ENCODE measurements at places on chromosomes 7 and 10.

DNA sequence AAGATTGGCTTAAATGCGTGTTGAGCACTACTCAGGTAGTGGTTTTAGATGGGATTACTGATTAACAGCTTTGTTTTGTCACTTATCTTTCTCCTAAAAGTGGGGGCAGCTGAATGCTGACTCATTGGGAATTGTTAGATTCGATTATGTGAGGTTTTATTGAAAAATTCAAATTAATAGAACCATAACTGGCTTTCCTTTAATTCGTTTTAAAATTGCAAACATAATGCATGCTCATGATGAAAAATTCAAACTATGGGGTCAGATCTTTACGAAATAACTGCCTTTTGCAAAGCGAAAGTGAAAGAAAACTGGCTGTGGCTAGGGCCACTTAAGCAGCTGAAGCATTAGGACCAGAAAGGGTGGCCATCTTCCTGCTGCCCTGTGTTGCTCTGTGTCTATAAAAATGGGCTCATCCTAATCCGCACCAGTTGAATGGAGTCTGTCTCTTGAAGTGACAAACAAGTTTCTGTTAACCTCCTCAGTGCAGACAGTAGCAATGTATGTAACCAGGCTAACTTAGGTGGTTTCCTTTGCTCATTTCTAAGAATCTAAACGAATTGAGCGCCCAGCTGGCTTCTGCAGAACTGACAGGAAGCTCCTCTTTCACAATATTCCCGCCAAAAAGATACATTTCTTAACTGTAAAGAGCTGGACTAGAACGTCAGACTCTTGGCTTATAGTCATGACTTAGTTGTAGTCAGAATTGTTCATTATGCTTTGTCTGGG is 27.8 kb downstream of the DENND10 start:
- DNase-seq, result no peak

GRCh38 chr7:151449990-151450389 is 10.0 kb upstream of the CRYGN start:
- DNase-seq, result no peak

- DNase-seq, result no peak
These were observed 8.7 kb upstream of the MTPAP start for GRCh38 chr10:30357806-30358205.

DNA sequence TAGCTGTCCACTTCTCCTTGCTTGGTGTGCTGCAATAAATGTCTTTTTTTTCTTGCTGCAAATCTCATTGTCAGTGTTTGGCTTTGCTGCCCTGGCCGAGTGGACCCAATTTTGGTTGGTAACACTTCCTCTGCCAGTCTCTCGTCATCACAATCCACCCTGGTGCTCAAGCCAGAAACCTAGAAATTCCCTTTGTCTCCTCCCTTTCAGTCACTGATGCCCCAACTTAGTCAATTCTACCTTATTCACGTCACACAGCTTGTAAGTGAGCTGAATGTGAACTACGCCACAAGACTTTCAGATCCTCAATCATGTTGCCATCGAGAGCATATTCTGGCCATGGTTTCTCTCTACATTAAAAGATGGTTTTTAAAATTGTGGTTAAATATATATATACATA is 13.0 kb upstream of the FRA10AC1 start:
- DNase-seq, result no peak

- no peak for DNase-seq
These were observed 27.8 kb upstream of the TMEM178B start for GRCh38 chr7:141045842-141046620.

DNA sequence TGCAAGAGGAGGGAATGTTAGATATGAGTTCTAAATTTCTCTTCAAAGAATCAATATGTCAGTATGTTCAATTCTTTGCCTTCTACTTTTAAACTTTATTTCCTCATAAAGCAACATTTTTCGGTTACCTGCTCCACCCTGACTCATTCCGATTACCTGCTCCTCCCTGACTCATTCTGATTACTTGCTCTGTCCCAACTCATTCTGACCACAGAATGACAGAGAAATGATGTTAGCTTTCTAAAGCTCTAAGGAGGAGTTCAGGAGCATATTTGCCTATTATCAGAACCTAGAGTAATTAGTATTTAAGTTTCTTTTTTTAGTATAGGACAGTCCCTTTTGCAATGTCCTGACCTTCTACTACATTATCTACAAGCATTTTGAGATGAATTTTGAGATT is 24.5 kb upstream of the PPP1R9A start:
- no peak for DNase-seq

DNA sequence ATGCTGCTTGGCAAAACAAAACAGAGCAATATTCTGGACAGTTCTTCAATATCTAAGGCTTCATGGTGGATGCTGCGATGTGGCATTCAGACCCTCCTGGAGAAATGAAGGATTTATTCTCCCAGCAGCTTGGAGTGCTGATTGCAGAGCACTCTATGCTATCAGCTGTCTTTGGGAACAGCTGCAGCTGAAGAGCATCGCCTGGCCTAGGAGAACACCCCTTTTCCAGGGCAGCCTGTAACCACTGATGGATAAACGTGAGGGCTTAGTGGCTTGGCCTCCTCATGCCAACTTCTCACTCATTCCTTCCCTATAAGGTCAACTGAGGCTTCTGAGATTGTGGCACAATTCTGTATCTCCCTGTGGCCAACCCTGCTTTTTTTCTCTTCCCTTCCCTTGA is 638.1 kb upstream of the CNTNAP2 start:
- no peak for DNase-seq

All from activated naive CD4-positive, alpha-beta T cell (primary cell).